ENCODE measurements at places on chromosomes 7 and 10.

GRCh38 chr10:14623931-14624330 is 150.8 kb downstream of the FAM107B start:
- no peak for DNase-seq

GRCh38 chr10:30391266-30391665 is 42.2 kb upstream of the MTPAP start:
- no peak for DNase-seq

DNA sequence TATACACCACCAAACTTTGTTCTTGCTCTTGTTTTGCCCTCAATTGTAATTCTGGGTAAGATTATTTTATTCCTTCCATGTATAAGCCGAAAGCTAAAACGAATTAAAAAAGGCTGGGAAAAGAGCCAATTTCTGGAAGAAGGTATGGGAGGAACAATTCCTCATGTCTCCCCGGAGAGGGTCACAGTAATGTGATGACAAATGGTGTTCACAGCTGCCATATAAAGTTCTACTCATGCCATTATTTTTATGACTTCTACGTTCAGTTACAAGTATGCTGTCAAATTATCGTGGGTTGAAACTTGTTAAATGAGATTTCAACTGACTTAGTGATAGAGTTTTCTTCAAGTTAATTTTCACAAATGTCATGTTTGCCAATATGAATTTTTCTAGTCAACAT is 12.5 kb upstream of the CFAP69 start:
- no peak for DNase-seq

- DNase-seq, result no peak
Measured at GRCh38 chr7:73427902-73428787, 5.4 kb upstream of the FZD9 start.

- no peak for DNase-seq
Measured at GRCh38 chr7:31687024-31687748, at the start of gene PPP1R17. PPP1R17 (plus strand) TSS chr7:31687215; CDS start chr7:31692442, 5,227 bp downstream.

DNA sequence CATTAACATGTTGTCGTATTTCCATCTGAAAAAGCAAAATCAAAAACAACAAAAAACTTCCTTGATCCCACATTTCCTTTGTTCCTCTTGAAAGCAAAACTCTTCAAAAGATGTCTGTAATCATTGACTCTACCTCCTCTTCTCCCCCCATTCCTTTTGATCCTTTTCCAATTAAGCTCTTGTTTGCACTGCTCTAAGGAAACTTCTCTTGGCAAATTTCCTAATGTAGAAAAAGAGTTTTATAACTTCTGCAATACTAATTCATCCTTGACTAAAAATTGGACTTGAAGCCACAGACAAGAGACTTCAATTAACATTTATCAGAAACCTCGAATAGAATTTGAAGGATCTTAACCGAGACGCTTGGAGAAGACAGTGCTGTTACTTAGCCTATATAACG is 317.1 kb upstream of the SEMA3C start:
- DNase-seq, result no peak

GRCh38 chr10:96719200-96719599 is 1.1 kb downstream of the PIK3AP1 start:
- DNase-seq, result no peak

DNA sequence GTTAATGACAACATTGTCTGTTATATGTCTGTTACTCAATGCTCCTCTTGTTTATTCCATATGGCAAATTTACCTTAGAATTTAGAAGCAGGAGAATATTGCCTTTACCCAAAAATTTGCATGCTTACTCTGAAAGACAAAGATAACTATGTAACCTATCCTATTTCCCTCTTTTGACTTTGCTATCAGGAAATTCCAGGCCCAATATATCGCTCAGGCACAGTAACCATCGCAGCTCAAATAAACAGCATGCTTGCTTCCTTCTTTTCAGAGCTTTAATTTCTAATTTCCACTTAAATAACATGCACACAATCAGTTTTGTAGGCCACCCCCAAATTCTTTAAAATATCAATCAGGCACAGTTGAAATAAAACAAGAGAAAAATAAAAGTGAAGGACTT is 57.8 kb downstream of the EBLN1 start:
- no peak for DNase-seq

DNA sequence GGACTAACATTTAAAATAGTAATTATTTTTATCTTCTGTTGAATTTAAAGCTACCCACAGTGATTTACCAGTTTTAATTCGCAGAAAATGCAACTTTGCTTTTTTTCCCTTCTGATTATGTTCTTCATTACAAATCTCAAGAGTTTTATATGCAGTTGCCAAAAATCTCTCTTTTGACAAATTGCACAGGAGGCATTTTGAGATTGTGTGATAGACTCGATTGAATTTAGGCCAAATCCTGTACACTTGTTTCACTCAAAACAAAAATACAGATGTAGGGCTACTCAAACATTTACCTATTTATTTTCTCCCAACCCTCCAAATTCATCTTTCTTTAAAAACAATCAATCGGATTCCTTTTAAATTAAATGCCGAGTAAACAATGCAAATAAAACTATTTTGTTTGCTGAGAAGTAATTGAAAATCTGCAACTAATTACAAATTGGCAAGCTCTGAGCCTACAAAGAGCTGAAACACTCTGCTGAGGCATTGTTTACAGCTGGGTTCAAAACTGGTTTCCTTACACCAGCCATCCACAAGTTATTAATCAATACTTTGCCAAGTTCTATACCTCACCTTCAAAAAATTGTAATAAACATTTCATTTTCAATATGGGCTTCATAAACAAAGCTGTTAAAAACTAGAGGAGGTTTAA is 214.9 kb upstream of the TCF7L2 start:
- no peak for DNase-seq

DNA sequence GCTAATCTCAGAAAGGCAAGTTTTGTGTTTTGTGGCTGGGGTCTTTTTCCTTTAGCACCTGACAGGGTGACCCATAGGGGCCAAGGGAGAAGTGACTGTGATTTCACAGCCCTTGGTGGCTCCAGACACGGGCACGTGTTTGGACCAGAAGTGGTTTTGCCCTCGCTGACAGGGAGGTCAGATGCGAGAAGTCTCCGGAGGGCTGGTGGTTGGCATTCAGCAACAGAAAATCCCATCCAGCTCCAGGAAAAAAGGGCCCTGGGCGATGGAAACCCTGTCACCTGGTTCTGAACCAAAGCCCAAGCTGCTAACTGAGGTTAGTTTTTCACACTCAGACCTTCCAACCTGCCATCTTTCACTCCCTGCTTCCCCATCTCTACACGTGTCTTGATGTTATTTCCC is 272.9 kb downstream of the TRIL start:
- no peak for DNase-seq

DNA sequence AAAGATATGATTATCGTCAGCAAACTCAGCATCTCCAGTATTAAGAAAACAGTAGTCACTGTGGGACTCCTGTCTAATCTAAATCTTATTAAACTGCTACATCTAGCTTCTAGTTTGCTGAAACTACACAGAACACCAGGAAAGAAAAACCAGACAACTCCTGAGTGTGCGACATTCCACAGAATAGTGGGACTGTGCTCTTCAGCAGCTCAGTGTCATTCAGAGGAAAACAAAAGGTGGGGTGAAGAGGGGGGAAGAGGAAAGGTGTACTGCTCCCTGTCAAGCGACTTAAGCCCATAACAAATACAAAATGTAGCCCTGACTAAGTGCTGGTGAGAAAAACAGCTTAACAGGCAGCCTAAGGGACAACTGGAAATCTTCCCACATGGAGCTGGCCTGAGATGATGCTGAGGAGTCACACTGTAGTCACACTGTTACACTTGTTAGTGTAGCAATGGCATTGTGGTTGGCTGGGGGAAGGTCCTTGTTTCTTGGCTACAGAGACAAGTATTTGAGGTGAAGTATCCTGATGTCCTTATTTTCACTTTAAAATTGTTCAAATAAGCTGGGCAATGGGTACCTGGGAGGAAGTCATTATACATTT is 135.5 kb downstream of the USP6NL start:
- no peak for DNase-seq

Data from caudate nucleus (tissue), 63 donors.